H9 (cell line): ENCODE measurements at places on chromosomes 16 and 17. TPM values are rescaled to one million over a fixed set of nuclear protein-coding genes. Genes with fewer than 3 reads are reported as not detected.

Gene C16orf54
- total RNA-seq, result not detected in 2 replicates

Gene CHP2
- total RNA-seq, result 1.1 and 1.4 TPM in 2 replicates

Gene CCL14
- not detected in 2 replicates for total RNA-seq

Gene TPSB2
- total RNA-seq, result not detected in 2 replicates

Gene DPEP2
- not detected in 2 replicates for total RNA-seq

Gene RND2
- total RNA-seq, result 47.8 and 50.7 TPM in 2 replicates

Gene SRCIN1
- total RNA-seq, result 6.7 and 6.9 TPM in 2 replicates

Gene TP53TG3B
- total RNA-seq, result not detected in 2 replicates

Gene APPBP2
- 17.0 and 17.8 TPM in 2 replicates for total RNA-seq

Gene RAP1GAP2
- total RNA-seq, result 32.2 and 33.8 TPM in 2 replicates

Gene CDH1
- 202 and 237 TPM in 2 replicates for total RNA-seq

Gene AIPL1
- total RNA-seq, result 0.24 and 0.57 TPM in 2 replicates

Gene RPL13
- 2,157 and 2,259 TPM in 2 replicates for total RNA-seq

Gene ZNF267
- total RNA-seq, result 32.8 and 36.1 TPM in 2 replicates

Gene SLC6A2
- 0.24 TPM in 1 of 2 replicates, not detected in the other for total RNA-seq

Gene LLGL1
- 65.0 and 66.2 TPM in 2 replicates for total RNA-seq

Gene CACNG3
- not detected in 2 replicates for total RNA-seq

Gene EPX
- not detected in 2 replicates for total RNA-seq

Gene INCA1
- total RNA-seq, result 1.3 and 1.5 TPM in 2 replicates

Gene CDH13
- 1.5 and 2.4 TPM in 2 replicates for total RNA-seq

Gene NXPH3
- 1.3 and 1.7 TPM in 2 replicates for total RNA-seq

Gene GDPD1
- total RNA-seq, result 1.3 and 2.6 TPM in 2 replicates

Gene KRT39
- not detected in 2 replicates for total RNA-seq

Gene MYH2
- total RNA-seq, result 0.68 and 0.90 TPM in 2 replicates

Gene SHBG
- 1.5 and 1.6 TPM in 2 replicates for total RNA-seq

Gene HBQ1
- total RNA-seq, result 3.5 and 4.4 TPM in 2 replicates

Gene CD300E
- not detected in 2 replicates for total RNA-seq

Gene KIF2B
- not detected in 2 replicates for total RNA-seq
